Caudate nucleus (tissue), 63 donors: ENCODE measurements at places on chromosomes 13 and 19.

GRCh38 chr19:5355693-5356092 is 15.1 kb upstream of the PTPRS start:
- no peak for DNase-seq

DNA sequence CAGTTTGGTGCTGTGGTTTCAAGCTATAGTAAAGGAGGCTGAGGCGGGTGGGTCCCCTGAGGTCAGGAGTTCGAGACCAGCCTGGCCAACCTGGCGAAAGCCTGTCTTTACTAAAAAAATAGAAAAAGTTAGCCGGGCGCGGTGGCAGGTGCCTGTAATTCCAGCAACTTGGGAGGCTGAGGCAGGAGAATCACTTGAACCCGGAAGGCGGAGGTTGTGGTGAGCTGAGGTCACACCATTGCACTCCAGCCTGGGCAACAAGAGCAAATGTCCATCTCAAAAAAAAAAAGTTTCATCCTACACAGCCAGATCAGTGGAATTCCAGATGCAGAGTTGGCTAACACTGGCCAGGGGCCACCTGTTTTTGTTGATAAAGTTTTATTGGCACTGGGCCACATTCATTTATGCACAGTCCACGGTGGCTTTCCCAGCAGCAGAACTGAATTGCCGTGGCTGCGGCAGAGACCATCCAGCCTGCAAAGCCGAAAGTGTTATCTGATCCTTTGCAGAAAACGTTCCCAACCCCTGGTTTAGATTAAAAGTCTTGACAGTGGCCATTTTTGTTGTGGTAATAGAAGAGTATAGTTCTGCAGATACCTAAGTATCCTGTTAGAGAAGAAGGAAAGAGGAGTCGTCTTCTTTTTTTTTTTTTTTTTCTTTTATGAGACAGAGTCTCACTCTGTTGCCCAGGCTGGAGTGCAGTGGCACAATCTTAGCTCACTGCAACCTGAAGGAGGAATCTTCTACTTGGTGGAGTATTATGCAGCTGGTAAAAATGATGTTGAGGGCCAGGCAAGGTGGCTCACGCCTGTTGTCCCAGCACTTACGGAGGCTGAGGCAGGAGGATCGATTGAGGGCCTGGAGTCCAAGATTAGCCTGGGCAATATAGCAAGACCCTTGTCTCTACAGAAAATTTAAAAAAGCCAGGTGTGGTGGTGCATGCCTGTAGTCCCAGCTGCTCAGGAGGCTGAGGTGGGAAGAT is 8.7 kb downstream of the NCLN start:
- DNase-seq, result no peak

DNA sequence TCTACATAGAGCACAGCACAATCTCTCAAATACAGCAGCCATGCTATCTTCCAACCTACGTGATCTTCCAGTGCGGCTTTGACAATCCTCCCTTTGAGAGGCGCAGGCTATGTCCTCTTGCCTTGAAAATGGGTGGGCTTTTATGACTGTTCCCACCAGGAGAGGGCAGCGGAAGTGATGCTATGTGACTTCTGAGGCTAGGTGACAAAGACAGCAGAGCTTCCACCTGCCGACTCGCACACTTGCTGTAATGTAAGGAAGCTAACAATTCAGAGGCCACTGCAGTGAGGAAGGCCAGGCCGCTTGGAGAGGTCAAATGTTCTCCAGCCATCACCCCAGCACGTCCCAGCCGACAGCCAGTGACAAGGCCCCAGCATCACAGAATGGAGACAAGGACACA is 65.8 kb downstream of the MRPL57 start:
- DNase-seq, result no peak

- no peak for DNase-seq
Measured at GRCh38 chr13:80224468-80224867, 116.5 kb downstream of the SPRY2 start.

DNA sequence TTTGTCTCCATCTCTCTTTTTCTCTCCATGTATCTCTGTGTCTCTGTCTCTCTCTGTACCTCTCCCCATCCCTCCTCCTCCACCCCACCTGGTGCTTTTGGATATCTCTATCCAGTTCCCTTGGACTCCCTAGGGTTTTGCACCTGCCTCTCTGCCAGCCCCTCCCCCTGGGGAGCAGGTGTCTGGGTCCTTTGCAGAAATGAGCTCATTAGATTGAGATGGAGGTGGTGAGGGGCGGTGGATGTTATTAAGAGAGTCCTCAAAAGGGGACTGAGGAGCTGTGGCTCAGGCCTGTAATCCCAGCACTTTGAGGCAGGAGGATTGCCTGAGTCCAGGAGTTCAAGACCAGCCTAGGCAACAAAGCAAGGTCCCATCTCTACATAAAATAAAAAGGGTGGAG is 2.1 kb downstream of the KCNN4 start:
- no peak for DNase-seq

- DNase-seq, result no peak
Measured at GRCh38 chr13:66974174-66974573, 256.0 kb downstream of the PCDH9 start.

DNA sequence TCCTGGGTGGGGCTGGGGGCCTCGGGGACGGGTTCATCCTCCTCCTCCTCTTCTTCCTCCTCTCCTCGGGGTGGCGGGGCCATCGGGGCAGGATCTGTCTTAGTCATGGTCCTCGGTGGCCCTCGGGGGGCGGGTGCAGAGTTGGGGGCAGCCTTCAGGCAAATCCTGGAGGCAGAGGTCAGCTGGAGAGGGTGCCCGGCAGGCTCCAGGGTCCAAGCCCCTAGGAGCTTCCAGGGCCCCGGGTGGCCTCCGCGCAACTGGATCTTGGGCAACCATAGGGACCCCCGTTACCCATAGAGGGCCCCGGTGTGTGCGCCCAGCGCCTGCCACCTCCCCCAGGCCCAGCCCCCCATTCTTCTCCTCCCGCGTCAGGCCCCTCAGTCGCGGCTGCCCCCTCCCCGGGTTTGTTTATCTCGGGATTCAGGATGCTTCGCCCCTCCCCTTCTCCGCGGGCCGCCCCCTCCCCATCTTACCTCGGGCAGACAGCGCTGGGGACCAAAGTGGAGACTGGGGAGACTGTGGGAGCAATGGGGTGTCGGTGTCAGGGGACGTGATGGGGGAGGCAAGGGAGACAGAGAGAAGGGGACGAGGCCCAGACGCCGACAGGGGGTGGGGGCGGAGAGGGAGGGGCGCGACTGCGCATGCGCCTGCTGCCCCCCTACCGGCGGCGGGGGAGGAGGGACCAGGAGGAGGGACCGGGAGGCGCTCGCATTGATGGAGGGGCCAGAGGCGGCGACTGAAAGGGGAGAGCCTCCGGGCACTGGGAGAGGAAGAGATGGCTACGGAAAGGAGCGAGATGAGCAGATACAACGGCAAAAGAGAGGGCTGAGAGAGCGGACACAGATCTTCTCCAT is at the start of gene CLIP3:
Gene CLIP3, minus strand, starts transcription at position 623 of the 854 bp plus-strand sequence. Its CDS starts 516 bp downstream, at position 107.
- peak; percentile 87 for DNase-seq

DNA sequence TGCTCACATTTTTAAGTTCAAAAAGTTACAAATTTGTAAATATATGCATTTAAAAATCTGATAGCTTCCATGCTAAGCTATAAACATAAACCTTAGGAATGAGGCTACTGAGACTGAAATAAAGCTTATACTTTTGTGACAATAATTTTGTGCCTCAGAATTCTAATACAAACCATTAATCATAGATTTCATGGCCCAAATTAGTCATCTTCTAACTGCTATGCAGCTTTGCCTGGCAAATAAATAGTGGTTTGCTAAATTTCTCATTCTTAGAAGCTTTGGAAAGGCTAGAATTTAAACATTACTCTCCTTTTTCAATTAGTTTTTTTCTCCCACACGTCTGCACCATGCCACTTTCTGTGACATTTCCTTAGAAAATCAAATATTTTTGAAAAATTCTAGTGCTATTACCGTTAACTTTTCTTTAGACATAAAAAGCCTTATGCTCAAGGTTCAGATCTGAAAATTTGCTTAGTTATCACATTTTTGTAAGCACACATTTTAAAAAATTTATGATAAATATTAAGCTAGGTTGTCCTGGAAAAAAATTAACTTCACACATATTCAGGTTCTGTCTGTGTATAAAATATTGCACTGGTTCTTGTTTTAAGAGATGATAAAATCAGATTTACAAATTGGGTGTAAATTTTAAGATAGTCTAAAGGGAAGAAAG is 46.9 kb downstream of the FNDC3A start:
- DNase-seq, result no peak

DNA sequence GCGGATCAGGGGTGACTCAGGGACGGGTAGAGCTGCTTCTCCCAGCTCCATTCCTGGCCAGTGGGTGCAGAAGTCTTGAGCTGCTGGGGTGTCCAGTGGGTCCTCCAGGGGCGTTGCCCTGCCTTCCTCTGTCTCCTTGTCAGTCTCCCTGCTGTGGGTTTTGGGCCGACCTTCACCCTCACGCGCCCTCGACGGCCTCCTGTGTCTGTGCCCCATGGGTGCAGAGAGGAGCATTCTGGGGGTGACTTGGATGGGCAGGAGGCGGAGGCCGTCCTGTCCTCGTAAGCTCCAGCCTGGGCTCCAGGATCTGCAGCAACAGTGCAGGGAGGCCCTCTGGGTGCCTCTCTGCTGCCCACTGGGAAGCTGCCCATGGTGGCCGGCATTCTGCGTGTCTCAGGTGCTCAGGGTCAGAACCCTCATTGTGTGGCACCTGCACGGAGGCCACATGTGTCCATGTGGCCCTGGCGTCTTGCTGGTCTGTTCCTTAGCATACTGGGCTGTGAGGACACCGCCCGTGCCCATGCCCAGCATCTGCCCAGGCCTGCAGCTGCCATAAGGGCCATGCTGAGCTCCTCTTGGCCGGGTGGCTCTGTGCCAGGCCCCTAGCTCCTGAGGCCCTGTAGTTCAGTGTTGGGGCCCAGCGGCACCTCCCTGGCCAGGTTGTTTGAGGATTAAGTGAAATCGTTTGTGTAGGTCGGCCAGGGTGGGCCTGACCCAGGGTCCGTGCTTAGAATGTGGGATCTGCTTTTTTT is 17.3 kb downstream of the DOT1L start:
- no peak for DNase-seq

DNA sequence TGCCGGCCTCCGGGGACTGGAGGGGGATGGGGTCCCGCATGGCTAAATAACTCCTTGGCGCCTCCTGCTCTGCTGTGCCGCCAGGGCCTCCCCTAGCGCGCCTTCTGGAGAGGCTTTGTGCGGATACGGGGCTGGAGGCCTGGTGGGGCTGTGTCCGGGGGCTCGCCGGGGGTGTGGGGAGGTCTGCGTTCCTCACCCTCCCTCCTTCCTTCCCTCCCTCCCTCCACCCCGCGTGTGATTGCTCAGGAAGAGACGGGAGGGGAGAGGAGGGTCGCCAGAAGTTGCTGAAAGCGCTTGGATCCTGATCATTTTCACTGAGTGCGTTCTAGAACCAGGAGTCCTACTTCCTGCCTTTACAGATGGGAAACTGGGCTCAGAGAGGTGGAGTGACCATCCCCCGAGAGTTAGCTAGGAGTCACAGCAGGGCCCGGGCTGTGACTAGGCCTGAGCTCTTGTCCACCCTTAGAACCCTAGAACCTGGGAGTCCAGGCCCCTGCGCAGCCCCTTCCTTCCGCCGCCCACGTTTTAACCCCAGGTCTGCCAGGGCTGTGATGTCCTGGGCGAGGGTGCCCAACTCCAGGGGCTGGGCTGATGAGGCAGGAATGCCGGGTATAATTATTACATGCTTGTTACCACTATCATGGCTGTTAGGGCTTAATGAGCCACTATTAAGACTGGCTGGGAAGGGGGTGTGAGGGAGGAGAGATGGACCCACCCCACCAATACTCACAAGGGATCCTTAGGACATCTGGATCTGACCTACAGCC is 782 bp upstream of the JUND start:
- no peak for DNase-seq

DNA sequence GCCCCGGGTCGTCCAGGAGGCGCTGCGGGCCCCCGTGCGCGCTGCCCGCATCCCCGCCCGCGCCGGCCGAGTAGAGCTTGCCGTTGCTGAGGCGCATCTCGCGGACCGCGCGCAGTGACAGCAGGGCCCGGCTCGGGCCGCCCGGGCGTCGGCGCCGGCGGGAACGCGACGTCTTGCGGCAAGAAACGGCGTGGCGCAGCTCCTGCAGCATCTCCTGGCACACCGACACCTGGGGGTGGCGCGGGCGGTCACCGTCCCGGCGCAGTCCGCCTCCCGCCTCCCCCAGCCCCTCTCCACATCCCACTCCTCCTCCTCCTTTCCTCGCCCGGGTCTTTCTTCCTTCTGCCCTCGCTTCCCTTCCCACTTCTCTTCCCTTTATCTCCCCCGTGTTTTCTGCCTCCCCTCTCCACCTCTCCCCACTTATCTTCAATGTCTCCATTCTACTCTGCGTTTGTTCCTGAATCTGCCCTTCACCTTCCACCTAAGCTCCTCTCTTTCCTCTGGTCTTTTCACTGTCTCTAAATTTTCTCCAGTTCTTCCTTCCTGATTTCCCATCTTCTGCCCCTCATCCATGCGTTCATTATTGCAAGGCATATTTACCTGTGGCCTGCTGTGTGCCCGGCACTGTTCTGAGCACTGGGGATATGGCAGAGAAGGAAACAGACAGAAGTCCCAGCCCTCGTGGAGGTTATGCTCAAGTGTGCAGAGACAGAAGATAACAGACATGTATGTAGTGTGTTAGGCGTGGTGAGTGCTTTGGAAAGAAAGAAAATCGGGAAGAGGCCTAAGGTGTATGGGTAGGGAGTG is 5.2 kb upstream of the ATP1A3 start:
- no peak for DNase-seq

GRCh38 chr19:49422407-49423070 is 702 bp downstream of the PTH2 start:
- no peak for DNase-seq

- DNase-seq, result no peak
Measured at GRCh38 chr13:85976242-85976641, 177.0 kb upstream of the SLITRK6 start.

DNA sequence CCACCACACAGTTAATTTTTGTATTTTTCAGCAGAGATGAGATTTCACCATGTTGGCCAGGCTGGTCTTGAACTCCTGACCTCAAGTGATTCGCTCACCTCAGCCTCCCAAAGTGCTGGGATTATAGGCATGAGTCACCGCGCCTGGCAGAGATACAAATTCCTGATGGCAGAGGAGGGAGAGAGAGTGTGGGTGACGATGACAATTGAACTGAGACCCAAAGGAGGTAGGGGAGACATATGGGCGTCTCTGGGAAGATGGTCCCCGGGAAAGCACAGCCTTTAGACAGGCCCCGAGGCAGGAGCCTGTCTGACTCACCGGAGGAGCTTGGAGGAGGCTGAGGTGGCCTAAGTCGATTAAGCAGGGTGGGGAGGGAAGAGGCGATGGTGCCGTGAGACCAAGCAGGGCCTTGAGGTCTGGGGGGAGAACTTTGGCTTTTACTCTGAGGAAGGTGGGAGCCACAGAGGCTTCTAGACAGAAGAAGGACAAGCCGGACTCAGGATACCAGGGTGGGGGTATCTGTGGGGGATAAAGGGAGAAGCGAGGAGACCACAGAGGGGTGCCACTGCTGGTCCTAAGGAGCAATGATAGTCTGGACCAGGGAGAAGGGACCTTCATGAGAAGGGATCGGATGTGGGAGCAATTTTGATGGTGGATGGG is 38.2 kb downstream of the ARRDC2 start:
- no peak for DNase-seq

GRCh38 chr13:59635589-59635988 is 528.1 kb downstream of the DIAPH3 start:
- no peak for DNase-seq

DNA sequence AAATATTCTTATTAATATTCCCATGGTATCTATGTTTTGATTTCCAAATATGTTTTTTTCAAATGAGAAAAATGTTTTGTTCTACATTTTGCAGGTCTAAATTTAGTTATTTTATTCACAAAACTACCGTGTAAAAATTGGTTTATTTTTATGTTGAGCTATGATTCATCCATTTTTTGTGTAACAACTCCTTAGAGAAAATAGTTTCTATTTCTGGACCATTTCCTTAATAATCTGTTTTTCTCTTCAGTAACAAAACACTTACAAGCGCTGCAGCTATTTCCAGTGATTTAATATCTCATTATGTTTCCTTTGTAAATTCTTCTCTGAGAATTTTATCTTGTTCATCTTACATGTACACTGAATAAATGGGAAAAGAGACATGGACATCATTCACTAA is 550.7 kb upstream of the SLITRK5 start:
- no peak for DNase-seq
